ENCODE measurements at places on chromosomes 2 and 18.

- no peak for DNase-seq
Measured at GRCh38 chr18:49412679-49413078, 47.8 kb downstream of the DYM start.

GRCh38 chr18:36108196-36108595 is 20.9 kb downstream of the SLC39A6 start:
- DNase-seq, result peak; percentile 46

DNA sequence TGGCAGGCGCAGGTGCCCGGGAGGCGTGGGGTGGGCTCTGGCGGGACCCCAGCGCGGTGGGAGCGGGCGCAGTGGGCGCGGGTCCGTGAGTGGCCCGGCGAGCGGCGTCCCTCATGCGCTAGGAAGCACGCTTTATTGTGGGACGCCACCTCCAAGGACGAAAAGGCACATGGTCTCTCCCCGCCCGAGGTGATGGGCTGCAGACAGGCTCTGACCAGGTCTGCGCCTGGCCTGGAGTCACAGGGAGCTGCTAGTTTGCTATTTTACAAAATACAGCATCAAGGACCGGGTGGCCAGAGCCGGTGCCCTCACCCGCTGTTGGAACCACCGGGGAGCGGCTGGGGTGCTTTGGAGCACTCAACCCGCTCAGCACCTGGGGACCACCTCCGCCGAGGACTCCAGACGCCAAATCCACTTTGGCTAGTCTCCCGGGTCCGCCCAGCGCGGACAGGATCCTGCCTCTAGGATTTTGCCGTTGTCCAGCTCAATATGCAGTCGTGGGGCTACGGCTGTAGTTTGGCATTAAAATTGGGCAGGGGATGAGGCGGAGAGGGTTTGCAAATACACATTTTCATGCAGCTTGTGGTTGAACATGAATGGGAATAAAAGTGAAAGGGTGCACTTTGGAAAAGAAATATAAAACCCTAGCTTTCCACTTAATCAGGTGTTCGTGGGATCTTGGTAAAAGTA is 65.4 kb downstream of the LRRFIP1 start:
- peak; percentile 44 for DNase-seq

- no peak for DNase-seq
Measured at GRCh38 chr2:237073552-237073951, 12.1 kb upstream of the COPS8 start.

- no peak for DNase-seq
Measured at GRCh38 chr2:128376241-128377041, 57.8 kb upstream of the HS6ST1 start.

DNA sequence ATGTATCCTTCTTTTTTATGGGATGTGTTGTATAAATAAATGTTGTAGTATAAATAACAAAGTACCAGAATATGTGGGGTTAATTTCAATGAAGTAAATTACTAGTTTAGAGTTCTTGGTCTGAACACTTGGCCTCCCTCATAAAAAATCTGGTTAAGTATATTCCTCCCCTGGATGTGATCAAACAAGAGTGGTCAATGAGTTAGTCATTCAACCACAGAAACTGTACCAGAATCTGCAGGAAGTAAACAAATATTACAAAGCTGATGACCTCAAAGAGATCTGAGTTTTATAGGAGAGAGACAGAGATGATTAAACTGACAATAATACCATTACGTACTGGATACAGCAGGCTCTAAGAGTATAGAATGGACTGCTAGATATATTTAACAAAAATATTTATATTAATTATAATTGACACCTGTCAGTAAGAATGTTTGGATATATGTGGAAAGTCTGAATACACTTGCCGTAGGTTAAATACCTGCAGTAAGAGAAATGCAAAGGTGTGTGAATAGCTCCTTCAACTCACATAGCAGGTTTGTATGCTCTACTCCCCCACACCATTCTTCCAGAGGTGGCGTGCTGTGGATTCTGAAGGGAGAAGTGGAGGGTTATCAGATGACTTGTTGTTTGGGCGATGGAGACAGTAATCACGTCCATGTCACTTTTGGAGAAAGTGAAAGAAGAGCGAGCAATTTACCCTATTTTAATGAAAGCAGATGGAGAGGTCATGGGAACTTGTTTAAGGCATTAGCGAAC is 108.3 kb upstream of the LRATD1 start:
- no peak for DNase-seq

- DNase-seq, result no peak
Measured at GRCh38 chr2:14942987-14943386, 310.5 kb downstream of the LRATD1 start.

DNA sequence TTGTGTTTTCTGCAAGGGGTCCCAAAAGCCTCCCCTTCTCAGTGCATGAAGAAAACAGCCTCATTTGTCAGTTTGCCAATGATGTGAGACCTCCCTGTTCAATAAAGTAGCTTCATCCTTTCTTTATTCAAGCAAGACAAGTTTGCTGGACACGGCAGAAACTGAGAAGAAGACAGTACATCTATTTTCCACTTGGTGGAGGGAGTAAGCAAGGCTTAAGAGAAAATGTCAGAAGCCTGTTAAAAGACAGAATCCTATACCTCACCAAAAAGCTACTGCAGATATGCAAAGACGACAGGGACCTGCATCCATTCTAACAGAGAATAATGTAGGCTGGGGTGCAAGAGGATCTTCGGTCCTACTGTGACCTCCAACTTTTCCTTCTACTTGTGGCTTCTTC is 506.8 kb upstream of the VRK2 start:
- DNase-seq, result no peak

DNA sequence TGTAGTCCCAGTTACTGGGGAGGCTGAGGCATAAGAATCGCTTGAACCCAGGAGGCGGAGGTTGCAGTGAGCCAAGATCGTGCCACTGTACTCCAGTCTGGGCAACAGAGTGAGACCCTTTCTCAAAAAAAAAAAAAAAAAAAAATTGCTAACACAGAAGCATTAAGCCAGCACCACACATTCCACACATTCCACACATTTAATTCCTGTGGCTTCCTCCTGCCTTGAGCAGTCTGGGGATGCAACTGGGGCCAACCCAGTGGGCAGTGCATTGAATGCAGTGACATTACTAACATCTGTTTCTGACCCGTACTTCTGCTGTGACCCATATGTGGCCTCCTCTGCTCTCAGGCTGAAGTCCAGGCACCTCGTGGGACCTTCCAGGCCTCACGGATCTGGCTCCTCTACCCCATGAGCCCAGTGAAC is 107.0 kb downstream of the BCL2L11 start:
- no peak for DNase-seq

DNA sequence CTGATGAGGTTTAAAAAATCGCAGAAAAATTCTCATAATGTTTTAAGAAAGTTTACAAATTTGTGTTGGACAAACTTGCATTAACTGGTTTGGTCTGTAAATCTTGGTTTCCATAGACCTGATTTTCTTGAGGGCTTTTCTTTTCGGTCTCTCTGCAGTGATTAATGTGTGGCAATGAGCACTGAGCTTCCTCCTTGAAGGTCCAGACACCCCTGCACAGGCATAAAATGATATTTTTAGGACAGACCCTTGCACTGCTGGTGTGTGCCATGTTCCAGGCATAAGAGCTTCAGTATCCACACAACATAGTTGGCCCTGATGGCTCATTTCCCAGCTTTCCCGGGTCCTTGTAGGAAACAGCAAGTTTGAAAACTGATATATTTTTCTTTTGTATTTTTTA is 33.7 kb downstream of the MRPL33 start:
- no peak for DNase-seq

- no peak for DNase-seq
Measured at GRCh38 chr2:231183851-231184250, 14.6 kb upstream of the ARMC9 start.

DNA sequence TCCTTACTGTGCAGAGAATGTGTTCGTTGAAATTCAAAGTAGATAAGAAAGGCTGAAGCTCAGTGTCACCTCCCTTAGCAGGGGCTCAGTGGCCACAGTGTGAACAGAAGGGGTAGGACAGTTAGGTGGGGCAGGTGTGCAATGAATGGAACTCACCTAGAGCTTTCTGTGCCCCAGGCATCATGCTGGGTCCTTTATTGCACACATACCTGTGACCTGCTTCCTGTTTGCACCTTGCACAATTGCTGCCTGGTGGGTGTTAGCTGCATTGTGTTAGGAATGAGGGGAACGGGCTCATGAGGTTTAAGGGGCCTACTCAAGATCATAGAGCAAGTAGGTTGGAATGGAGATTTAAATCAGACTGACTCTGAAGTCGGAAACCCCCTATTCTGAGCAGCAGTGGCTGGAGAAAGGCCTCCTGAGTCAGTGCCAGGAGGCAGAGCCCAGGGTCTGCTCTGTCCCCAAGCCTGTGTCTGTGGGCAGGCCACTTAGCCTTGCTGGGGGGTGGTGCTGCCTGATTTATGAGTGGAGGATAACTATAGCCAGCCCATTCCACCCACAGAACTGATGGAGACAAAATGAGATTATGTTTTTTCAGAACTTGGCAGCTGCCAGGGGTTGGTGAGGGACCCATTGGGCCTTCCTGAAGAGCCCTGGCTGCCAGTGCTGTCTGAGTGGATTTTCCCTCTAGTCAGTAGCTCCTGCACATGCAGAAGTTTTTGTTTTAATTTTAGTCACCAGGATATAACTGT is 76.2 kb downstream of the NPAS2 start:
- DNase-seq, result no peak

DNA sequence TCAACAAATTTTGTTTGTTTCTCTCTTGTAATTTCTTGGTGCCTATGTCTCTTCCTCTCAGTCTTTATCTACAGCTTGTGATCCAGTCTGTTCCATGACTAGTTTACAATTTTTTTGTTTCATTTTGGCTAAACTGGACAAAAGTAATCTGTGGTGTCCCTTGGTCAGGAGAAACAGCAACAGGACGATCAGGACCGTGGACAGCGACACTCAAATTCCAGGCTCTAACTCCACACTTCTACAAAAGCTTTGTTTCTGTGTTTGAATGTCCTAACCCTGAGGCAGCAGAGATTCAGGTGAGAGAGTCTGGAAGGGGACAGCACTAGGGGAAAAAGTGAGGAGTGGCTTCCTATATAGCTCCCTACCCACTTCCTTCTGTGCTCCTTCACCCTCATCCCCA is 593.3 kb upstream of the FANCL start:
- peak; percentile 9 for DNase-seq

DNA sequence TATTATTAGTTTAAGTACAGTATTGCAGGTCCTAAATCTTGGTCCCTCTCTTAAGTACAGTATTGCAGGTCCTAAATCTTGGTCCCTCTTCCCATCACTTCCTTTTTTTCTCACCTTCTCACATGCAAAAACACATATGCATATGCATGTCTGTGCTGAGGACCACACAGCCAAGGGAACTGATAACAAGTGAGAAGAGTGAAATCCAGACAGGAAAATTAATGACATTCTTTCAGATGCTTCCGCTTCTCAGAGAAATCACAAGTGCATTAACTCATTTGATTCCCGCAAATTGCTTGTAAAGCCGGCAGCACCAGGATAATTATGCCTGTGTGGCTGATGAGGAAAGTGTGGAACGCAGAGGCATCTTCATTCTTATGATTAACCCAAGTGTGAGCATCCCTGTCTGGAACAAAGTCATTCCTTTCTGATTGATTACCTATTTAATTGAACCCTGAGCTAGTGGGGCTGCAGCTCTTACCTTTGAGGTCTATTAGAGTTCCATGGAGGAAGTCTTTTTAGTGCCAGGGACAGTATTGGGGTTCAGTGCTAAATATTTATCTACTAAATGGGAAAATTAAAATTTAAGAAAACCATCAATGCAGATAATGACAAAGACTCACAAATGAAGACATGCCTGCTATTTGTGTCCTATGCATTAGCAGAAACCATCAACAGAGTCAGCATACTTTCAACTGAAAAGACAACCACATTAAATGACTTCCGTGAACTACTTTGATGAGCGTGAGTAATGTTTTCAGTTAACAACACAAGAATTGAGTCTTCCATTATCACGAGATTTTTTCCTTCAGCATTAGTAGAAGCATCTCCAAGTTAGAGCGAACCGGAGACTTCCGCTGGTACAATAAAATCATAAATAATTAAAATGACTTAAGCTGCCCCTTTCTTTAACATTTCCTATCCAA is 220.4 kb upstream of the SLC35G4 start:
- DNase-seq, result no peak

Measured in suppressor macrophage treated with lipopolysaccharide for 4 hours (primary cell).